ENCODE measurements at places on chromosomes 3 and 15.

DNA sequence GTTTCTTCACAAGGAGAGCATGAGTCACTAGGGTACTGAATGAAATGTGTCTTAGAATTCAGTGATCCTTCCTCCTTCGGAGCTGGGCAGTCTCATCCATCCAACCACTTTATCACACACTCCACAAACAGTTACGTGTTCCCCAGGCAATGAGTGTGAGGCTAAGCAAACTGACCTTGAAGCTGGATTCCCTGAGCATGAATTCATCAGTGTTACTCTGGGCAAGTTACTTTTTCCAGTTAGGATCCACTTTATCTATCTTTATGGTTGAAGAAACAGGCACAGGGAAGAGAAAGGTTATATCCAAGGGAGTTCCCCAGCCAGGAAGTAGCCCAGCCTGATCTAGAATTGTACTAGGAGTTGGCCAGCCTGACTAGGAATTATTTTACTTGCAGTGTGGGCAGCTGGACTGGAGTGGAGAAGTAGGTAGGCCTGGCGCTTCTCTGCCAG, 17.1 kb upstream of the GCNT3 start:
- no peak for DNase-seq

- no peak for DNase-seq
Observed at GRCh38 chr15:75985971-75986370, 26.3 kb downstream of the NRG4 start.

DNA sequence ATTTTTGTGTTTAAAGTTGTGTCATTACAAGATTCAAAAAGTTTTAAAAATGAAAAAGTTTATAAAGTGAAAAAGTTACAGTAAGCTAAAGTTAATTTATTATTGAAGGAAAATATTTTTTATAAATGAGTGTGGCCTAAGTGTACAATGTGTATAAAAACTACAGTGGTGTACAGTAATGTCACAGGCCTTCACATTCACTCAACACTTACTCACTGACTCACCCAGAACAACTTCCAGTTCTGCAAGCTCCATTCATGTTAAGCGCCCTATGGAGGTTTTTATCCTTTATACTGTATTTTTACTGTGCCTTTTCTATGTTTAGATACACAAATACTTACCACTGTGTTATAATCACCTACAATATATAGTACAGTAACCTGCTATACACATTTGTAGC, 76.3 kb downstream of the DTWD1 start:
- DNase-seq = no peak

DNA sequence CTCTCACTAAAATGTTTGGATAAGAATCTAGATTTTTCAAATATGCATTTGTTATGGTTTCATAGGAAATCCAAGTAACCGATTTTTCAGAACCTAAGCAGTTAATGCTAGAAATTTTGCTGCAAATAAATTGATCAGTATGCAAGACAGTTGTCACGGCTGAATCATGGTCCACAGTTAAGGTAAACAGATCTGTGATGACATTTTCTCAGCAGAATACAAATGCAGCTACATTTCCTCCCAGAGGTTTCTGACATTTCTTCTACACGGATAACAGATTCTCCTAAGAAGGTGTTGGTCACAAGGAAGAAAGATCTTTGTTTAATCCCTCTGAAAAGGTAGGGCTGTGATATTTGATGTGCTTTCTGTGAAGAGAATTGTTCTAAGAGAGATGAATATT, 36.9 kb downstream of the ARNT2 start:
- no peak for DNase-seq

DNA sequence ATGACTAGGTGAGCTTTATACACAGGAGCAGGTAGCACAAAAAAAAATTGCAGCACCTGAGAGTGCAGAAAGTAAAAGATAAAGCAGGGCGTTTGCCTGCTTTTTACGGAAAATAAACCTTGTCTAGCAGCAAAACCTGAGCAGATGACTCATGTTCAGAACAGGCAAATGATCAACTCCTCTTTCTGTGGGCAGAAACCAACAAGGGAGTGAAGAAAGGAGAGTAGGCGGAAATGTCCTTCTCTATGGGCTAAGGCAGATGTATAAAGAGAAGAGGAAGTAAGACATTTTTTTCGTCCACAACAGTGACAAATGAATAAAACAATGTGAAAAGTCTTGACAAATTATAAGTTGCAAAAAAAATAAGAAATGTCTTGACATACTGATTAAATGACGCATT, 24.5 kb upstream of the GMNC start:
- no peak for DNase-seq

GRCh38 chr3:18988614-18989229, 159.6 kb upstream of the KCNH8 start:
- DNase-seq = peak; percentile 7

- DNase-seq = peak; percentile 55
Observed at GRCh38 chr15:60507596-60508424, 28.9 kb upstream of the ICE2 start.

GRCh38 chr3:108011616-108012015, 79.2 kb downstream of the CD47 start:
- no peak for DNase-seq
